Renal cortex interstitium (tissue), 15 donors: ENCODE measurements at places on chromosomes 11 and 22.
A peak's percentile ranks its signal among the peaks of the same experiment; 100 is the strongest.

GRCh38 chr22:42340150-42340549 lies 69.7 kb upstream of the TCF20 start:
- DNase-seq: no peak

DNA sequence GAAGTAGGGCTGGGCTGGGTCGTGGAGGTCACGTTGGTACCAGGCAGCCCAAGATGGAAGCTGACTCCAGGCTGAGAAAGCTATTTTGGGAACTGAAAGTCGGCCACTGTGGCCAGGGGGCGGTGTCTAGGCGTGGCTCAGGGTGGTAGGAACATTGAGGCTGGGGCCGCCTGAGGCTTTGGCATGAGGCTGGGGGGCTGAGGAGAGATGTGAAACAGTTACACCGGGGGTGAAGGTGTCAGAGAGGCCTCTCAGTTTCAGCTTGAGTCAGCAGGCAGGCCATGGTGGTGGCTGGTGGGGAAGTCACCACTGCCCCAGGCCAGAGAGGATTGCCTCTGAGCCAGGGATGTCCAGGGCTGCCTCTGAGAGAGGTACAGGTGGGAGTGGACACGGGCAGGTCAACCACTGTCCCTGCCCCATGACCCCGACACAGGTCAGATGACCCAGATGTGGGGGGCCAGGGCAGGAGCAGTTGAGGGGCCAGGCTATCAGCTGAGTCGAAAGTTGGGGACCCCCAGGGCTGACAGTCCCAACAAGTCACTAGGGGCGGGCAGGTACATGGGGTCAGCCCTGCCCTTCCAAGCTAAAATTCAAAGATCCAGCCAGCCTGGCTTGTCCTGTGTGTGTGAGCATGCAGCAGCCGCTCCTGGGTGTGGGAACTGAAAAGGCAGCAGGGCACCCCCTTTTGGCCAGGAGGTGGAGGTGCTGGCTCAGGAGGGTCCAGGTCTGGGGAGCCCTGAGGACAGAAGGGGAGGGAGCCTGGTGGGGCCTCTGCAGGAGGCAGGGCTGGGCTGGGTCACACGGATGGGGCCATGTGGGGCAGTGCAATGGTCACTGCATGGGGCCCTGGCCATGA lies 7.2 kb downstream of the KCNK7 start:
- no peak for DNase-seq

- no peak for DNase-seq
Observed at GRCh38 chr11:134244593-134244992, 8.6 kb downstream of the THYN1 start.

DNA sequence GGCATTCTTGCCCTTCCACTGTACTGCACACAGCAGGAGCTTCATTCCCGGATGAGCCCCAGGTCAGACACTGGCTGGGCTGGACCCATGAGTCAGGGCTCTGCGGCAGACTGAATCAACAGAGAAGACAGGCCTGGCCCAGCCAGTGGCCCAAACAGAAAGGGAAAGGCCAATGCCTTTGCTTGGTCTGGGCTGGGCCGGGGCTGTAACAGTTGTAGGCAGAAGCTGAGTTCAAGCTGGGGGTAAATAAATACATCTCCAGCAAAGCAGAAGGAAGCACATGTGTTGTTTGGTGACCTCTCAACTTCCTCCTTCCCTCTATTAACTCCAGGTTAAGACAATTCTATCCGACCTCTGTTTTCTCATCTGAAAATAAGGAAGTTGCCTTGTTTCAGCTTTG lies 1.8 kb upstream of the SMIM35 start:
- no peak for DNase-seq

DNA sequence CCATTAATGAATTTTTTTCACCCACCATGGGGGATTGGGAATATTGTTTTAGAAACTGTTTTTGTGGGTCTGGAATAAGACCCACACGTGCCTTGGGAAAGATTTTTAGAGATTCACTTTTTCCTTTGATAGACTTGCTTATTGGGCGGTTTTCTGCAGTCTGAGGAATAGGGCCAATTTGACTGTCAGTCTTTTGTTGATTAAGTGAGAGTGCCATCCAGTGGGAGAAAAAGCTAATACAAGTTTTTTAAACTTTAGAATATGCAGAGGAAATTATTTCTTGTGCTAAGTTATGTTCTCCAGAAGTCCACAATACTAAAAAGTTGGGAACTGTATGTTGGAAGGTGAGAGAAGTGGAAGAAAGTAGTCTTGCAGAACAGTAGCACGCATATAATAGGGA lies 56.1 kb downstream of the PRMT3 start:
- no peak for DNase-seq

- DNase-seq: no peak
Observed at GRCh38 chr11:36974771-36975170, 376.7 kb upstream of the RAG2 start.

DNA sequence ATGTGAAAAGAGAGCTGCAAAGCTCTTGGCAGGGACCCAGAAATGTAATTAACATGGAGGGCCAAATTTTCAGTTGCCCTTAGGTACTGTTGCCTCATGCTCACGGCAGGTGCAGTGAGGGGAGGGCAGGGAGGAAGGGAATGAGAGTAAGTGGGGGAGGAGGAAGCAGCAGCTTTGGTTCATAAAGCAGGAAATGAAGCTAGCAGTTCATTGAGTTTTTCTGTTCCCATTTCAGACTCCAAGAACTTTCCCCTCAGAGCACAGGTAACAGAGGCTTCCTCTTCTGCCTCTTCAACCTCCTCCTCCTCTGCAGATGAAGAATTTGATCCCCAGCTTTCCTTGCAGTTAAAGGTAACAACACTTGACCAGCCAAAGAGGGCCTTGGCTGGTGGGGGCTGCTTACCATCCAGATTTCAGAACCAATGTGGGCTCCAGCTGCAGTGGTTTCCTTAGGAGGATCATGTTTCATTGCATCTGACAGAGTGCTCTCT lies 57.9 kb upstream of the PARVA start:
- peak; percentile 53 for DNase-seq

GRCh38 chr11:119625206-119625978 lies 103.6 kb downstream of the NECTIN1 start:
- DNase-seq: no peak

DNA sequence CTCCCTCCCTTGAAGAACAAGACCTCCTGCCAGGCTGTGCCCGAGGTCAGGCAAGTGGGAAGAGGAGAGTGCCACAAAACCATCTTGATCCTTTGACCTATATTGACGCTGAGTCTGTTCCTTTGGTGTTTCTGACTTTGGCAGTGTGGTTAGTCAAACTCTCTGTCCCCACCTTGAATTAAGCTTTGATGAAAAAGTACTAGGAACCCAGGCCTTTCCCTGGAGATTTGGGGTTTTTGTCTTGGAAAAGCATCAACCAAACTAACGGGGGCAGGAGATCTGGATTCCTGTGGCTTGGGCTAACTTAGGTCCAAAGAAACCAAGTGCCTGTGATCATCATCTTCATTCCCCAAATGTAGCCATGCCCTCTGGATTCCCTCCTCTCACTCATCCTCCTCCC lies 40.4 kb downstream of the ARFGAP2 start:
- no peak for DNase-seq

DNA sequence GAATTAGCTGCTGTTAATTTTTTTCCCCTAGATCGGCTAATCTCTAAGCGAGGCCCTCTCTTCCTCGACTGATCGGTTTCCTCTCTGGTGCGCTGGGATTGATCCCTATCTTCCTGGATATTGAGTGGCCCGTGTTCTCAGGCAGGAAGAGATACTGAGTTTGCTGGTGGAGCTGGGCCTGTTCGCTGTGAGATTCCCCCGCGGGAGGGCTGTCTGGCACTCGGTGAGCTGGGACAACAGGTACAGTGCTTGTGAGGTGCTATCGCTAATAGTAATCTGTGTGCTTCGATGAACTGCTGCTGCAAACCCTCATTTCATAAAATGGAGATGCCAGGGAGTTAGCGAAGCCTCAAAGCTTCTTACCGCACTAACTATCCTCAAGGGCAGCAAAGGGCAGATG lies 310.3 kb downstream of the NXPE2 start:
- no peak for DNase-seq

DNA sequence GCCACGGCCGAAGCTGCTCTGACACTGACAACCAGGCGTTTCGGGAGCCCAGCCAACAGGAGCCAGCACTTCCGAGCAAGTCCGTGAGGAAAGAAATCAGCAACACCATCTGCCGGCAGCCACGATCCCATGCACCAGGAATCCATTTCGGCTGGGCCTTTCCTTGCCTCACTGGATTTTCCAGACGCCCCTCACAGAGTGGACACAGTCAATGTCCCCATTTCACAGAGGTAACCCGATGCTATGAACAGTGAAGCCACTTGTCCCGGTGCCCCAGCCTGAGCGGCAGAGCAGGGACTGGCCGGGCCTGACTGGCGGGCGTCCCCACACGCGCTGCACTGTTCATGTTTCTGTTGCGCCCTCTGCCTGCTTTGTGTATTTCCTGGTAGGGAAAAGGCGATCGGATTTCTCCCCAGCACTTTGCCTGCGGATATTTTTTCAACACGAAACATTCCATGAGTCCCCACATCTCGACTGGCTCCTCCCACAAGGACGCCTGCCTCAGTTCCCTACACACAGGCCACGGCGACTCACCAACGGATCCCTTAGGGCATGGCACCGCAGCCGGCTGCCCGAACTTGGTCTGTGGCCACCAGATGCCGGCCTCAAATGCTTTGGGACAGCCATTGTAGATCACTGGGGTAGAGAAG lies 55.3 kb downstream of the TRMU start:
- DNase-seq: no peak

DNA sequence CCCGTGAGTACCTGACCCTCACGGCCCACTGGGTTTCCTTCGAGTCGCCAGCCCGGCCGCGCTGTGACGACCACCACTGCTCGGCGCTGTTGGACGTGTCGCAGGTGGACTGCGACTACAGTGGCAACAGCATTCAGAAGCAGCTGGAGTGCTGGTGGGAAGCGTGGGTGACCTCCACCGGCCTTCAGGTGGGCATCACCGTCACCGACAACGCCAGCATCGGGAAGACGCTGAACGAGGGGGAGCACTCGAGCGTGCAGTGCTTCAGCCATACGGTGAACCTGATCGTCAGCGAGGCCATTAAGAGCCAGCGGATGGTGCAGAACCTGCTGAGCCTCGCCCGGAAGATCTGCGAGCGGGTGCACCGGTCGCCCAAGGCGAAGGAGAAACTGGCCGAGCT lies 32.2 kb downstream of the ZBED4 start:
- no peak for DNase-seq
